ENCODE measurements at places on chromosomes 7 and 10.
A peak's percentile ranks its signal among the peaks of the same experiment; 100 is the strongest.

DNA sequence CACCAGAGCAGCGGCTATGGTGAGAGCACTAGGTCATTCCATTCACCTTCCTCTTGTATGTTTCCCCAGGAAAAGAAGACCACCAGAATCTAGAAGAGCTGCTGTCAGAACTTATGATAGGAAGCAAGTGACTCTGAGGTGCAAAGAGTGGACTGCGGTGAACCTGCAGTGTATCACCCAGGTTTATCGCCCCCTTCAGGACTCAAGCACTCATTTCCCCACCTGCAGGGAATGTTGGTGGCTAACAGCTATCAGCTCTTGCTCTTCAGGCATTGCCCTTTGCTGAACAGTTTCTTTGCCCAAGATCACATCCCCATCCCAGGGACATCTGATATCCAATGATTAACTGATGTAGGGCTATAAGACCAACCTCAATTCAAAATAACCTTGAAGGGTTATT is 66.3 kb upstream of the IL6 start:
- DNase-seq, result no peak

DNA sequence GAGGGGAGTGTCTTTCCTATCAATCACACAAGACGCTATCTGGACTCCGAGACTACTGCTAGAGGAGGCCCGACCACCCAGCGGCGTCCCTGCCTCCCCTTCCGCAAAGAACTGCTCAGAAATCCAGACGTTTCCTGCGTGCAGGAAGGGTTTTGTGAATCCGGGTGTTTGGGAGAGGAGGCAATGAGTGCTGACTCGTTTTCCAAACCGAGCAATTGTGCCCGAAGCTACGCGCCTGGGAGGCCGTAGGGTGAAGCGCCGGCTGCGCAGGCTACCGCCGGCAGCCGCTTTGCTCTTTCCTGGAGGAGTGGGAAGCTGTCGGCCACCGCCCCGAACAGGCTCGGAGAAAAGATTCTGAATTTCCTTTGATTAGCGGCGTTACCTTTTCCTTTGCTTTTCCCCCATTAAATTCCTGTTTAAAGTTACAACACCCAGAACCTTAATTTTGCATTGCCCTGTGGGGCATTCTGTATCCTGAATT is 5.3 kb downstream of the VAX1 start:
- DNase-seq, result no peak

GRCh38 chr10:110395350-110396283 is 90.9 kb upstream of the SMNDC1 start:
- DNase-seq, result no peak

DNA sequence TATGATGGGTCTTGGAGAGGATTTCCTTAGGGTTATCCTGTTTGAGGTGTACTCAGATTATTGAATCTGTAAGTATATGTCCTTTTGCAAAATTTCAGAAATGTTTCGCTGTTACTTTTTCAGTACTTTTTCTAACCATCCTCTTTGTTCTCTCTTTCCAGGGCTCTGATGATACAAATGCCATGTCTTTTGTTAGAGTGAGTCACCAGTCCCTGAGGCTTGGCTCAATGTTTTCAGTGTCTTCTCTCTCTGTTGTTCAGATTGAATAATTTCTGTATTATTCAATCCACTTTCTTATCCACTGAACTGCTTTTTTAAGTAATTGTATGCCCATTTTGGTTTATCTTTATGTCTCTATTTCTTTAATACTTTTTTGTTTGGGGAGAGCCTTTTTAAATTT is 449.4 kb downstream of the TNS3 start:
- no peak for DNase-seq

DNA sequence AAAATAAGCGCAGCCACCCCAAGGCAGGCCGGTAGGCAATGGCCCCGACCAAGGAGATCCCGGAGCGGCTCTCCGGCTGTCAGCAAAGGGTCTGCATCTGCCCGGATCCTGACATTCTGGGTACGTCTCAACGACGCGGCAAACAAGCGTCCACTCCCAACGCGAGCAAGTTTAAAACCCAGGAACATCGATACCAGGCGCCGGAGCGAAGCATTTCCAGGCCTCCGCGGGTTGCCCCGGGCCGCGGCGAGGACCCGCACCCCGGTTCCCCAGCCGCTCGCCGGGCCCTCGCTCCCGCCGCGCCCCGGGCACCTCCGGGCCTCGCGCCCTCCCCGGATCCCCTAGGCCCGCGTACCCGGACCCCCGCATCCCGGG is 453 bp downstream of the URGCP start:
- peak; percentile 17 for DNase-seq

GRCh38 chr10:88793712-88794299 is 8.7 kb upstream of the LIPM start:
- no peak for DNase-seq

GRCh38 chr7:129829737-129830631 is 122.8 kb downstream of the UBE2H start:
- DNase-seq, result peak; percentile 21

GRCh38 chr7:142568435-142569097 is 180.7 kb upstream of the PRSS1 start:
- DNase-seq, result no peak

DNA sequence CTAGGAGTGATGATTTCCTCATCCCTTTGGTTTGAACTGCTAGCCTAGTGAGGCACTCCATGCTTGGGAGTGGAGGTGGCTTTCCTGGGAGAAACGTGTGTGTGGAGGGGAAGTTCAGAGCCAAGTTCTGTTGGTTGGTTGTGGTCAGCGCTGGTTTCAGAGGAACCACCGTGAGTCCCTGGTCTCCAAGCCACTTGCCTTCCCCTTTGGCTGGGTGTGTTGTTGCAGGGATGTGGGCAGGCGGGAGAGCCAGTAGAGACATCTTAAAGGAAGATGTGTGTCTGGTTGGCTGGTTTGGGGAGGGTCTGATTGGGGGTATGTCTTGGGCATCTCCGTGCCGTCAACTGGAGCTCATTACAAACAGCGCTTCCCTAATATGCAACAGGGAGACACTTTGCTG is 130.8 kb upstream of the TCF7L2 start:
- no peak for DNase-seq

GRCh38 chr7:7183061-7183837 is 905 bp downstream of the C1GALT1 start:
- peak; percentile 37 for DNase-seq

DNA sequence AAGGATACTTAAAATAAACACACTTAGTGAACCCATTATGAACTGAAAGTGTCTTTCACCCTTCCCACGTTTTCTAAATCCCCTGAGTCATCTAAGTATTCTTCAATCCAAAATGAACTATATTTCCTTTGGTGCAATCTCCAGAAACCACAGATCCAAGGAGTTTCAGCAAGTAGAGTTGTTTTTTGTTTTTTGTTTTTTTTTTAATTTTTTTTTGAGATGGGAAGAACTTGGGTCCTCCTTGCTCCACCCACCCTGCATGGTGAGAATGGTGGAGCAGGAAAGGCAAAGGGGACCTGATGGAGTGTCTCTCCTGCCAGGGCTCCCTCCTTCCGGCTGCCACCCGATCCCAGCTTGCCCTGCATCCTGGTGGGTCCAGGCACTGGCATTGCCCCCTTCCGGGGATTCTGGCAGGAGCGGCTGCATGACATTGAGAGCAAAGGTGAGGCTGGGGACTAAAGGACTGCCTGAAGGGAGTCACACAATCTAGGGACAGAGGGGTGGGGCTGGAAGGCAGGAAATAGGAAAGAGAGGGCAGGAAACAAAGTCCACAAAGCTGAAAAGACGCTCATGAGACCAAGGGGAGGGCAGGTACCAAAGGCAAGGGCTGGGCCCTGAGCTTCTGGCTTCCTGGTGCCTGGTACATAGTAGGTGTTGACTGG is 12.1 kb downstream of the ATG9B start:
- DNase-seq, result no peak

DNA sequence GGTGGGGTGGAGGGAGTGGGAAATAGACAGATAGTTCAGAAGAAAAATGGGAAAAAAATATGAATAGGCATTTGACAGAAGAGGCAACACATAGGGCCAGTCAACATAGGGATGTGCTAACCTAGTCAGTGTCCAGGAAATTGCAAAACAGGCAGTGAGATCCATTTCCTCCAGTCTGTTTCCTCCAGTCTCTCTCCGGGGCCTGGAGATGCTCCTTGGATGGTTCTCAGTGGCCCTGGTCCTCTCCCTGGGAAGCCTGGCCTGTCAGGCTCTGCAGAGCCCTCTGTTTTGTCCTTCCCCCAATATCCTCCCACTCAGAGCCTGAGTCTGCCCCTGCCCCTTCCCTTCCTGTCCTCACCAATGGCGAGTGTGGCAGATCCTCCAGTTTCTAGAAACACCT is 52.6 kb downstream of the SYPL1 start:
- no peak for DNase-seq

- no peak for DNase-seq
These were observed 6.5 kb downstream of the ZC3HAV1L start for GRCh38 chr7:139029353-139029752.

- DNase-seq, result no peak
These were observed 27.4 kb downstream of the UCMA start for GRCh38 chr10:13206546-13207443.

GRCh38 chr7:2438775-2439174 is 35.4 kb downstream of the CHST12 start:
- no peak for DNase-seq

DNA sequence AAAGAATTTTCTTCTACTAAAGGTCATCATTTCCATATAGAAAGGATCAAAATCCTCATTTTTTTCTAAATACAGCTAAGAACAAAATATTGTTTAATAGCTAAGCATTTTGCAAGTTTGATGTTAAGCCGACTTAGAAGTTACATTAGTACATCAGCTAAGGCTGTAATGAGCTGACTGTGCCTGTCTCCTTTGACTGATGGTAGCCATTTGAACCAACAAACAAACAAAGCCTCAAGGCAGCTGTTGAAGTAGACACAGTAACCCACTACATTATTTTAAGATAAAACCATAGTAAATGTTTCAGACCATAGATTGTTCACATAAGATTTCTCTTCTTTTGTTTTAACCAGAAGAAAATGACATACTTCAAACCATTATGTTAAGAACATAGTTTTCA is 210.9 kb upstream of the VSTM2A start:
- DNase-seq, result no peak

DNA sequence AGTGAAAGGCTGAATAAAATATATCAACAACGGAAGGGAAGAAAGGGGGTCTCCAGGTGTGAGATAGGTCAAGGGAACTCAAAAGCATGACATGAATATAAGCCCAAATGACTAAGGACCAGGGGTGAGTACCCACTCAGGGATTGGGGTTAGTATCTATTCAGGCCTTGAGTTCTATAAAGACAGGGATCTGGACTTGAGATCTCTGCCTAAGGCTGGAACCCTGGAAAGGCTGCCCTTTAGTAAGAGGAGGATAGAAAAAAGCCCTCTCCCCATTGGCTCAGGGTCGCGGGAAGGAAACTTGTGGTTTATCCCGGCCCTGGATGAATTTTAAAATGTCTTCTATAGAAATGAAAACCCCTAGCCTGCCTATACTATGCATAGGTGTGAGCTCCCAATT is 2.4 kb upstream of the ITPRIP start:
- DNase-seq, result no peak

DNA sequence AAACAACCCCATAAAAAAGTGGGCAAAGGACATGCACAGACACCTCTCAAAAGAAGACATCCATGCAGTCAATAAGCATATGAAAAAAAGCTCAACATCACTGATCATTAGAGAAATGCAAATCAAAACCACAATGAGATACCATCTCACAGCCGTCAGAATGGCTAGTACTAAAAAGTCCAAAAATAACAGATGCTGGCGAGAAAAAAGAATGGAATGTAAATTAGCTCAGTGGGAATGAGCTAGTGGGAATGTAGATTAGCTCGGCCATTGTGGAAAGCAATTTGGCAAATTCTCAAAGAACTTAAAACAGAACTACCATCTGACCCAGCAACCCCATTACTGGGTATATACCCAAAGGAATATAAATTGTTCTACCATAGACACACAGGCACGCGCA is 287.0 kb downstream of the WDR37 start:
- DNase-seq, result no peak

DNA sequence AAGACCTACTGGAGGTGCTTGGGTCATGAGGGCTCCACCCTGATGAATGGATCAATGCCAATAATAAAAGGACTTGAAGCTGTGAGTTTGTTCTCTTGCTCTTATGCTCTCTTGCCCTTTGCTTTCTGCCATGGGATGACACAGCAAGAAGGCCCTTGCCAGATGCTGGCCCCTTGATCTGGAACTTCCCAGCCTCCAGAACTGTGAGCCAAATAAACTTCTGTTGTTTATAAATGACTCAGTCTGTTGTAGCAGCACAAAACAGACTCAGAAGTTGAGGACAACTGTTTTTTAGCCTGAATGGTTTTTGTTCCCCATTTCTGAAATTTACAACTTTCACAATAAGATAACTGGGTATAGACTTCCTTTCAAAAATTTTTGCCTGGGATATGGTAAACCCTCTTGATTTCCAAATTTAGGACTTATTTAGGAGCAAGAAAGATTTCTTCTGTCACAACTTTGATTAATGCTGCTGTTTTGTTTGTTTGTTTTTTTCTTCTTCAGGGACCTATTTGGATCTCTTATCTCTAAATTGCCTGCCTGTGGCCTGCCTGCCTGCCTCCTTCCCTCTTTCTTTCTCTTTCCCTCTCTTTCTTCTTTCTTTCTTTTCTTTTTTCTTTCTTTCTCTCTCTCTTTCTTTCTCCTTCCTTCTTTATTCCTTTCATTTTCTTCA is 12.1 kb downstream of the ENTPD1 start:
- no peak for DNase-seq

DNA sequence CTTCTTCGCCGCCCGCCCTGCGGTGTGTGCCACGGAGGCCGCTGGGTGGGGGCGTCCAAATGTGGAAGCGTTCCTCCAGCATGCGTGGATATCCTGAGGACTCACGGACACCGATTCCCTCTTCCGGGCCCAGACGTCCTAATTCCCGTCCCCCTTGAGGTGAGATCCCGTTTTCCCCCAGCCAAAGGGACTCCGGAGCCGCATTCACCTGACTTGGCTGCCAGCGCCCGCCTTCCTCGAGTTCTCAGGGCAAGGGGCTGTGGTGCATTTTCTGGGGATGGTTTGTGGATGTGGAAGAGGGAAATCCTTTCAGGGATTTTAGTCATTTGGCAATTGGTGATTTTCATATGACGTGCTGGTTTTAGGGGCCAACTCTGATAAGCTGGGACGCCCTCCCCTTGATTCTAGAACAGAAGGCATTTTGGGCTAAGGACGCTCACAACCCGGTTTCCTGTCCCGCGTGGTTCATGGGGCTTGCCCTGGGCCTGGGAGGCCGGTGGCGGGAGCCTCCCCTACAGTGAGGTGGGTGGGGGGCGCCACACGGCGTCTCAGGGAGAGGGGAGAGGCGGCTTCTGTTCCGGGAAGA is 165.4 kb downstream of the ACTR3B start:
- DNase-seq, result no peak

DNA sequence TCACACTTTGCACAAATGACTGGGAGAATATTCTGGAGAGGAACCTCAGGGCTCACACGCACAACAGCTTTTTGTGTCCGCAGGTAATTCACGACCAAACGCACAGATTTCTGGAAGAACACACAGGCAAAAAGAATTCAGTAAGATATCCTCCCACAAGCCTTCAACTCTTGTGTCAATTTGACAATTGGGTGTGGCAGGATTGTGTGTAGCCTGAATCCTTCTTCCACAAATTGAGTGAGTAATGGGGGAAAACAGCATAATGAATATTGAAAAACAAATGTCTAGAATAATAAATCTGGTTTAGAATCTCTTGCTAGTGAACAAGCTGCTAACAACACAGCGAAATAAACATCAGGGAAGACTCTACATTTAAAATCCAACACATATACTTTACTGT is 125.6 kb downstream of the COBL start:
- DNase-seq, result no peak
